ENCODE measurements at places on chromosomes 4 and X. TPM values are rescaled to one million over a fixed set of nuclear protein-coding genes. Genes with fewer than 3 reads are reported as not detected.
A peak's percentile ranks its signal among the peaks of the same experiment; 100 is the strongest.

DNA sequence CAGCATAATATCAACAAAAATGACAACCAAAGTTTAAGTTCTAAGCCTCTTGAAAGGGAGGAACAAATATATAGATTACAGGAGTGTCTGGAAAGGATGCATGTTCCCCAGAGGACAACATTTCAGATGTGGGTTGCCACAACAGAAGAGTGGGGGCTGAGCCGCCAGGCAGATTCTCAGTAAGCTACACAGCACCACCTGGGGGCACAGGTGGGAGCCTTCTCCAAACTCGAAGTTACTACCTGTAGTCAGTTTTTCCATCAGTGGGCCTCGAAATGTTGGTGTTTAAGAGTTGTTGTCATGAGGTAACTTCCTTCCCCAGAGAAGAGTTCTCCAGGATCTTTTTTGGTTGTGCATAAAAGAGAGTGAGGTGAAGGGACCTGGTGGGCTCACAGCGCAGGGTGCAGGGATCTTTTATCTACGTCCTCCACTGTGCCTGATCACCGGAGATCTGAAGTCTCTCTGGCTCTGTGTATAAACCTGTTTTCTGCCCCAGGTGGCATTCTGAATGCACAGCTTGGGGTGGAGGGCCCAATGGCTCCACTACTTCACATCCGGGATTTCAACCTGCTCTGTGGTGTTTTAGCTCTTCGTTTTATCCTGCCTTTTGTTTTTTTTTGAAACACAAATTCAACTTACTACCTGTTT is 58.4 kb upstream of the STS start:
- peak; percentile 95 for DNase-seq

- DNase-seq: no peak
These were observed 444 bp upstream of the ARHGAP6 start for GRCh38 chrX:11666164-11666563.

The FDCSP gene
- total RNA-seq: 7.4 TPM

The NLGN4X gene
- total RNA-seq: 20.0 TPM

- DNase-seq: no peak
These were observed 96.5 kb upstream of the EOLA2 start for GRCh38 chrX:150034788-150035187.

- no peak for DNase-seq
These were observed 9.3 kb downstream of the NOX1 start for GRCh38 chrX:100864657-100865391.

DNA sequence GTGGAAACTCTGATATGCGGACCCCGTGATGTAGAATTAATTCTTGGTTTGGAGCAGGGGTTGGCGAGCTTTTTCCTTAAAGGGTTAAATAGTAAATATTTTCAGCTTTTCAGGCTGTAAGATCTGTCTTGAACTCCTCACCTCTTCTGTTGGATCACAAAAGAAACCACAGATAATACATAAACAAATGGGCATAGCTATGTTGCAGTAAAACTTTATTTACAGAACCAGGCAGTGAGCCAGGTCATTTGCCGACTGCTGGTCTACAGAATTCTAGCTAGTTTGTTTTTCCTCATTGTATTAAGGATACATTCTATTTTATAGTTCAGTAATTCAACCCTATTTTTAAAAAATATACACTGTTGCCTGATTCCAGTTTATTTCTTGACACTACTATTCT is 116.6 kb downstream of the PAPSS1 start:
- DNase-seq: no peak

The XG gene
- total RNA-seq: 1.0 TPM

All from thymus (tissue), 14 donors.